ENCODE measurements at places on chromosomes 1 and 21.

DNA sequence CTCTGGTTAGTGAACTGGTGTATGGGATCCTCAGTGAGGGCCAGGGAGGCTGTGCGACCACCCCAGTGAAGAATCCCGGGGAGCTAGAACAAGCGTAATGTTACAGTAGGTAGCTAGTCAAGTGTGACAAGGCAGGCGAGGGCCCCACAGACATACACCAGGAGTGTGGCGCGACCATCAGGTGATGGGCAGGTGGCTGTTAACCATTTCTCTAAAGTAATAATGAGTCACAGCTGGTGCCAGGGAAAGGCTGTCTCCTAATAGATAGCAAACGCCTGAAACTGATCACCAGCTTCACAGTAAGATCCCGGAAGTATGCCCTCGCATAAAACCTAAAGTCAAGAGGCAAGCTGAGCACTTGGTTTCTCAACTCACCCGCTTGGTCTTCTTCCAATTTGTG lies 40.5 kb upstream of the TARBP1 start:
- DNase-seq, result no peak

DNA sequence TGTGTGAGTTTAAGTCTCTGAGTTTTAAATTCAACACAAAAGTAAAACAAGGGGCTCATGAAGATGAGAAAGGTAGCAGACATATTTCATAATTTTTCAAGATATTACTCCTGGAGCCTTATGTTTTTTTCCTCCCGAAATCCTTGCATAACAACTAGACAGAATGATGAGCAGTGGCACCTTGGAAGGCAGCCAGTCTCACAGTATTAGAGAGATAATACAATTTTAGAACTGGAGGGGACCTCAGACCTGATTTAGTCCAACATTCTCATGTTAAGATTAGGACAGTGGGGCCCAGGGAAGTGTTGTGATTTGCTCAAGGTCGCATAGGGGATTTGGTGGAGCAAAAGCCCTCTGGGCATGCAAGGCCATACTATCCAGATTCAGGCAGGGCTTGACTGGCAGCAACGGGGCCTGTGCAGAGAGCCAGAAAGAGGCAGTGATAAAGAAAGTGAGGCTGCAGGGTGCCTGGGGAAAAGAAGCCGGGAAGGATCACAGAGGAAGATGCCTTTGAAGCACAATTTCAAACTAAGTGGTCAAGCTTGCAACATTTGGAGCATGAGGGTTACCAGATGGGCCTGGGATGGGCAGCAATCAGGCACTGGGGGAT lies 31.4 kb upstream of the BCL9 start:
- DNase-seq, result no peak

DNA sequence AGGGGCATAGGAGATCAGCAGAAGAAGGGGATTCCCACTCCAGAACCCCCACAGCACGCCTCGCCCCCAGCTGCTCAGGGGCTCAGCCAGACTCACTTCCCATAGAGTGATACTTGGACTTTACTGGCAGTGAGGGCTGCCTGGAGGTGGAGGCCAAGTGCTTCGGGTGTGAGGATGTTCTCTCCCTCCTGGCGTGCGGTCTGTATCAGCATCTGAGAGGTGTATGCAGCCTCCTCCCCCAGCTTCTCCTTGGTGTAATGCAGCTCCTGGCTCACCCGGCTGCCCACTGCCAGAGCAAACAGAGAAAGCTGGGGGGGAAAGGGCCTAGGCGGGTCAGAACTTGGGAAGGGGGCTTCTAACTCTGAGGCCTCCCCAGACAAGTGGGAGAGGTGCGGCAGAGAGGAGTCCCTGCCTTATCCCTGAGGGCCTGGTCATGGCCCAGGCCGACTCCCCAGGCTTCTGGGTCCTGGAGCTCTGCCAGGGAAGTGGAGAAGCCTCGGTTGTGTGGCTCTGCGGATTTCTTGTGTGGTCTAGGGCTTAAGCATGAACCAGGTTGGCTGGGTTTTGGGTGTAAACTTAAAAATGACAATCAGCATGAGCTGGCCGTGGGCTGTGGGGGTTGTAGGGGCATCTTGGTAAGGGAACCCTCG lies 10.9 kb downstream of the PTCH2 start:
- DNase-seq, result no peak

DNA sequence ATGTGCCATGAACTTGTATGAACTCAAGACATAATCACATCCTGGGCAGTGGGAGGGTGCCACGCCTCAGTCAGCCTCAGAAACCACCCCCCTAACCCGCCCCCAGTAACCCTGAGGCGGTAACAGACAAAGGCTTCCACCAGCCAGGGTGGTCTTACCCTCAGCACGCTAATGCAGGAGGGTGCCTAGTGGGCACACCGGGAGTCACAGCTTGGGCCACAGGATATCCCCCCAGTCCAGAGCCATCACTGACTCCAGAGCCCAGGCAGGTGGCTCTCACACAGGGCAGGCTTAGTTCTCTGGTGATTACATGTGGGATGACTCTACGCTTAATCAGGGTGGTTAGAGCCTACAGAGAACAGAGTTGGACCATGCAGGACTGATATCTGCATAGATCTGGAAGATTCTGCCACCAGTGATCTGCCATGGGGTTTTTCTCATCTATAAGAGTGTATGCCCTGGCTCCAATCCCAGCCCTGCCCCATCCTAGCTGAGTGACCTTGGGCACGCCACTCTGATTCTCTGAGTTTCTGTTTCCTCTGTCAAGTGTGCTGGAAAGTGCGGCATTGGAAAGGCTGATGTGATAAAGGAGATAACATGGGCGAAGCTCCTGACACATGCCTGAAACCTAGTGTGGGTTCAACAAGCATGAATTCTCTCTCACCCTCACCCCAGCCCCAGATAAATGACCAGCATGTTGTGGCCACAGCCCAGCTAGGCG lies 27.3 kb downstream of the OPTC start:
- DNase-seq, result no peak

DNA sequence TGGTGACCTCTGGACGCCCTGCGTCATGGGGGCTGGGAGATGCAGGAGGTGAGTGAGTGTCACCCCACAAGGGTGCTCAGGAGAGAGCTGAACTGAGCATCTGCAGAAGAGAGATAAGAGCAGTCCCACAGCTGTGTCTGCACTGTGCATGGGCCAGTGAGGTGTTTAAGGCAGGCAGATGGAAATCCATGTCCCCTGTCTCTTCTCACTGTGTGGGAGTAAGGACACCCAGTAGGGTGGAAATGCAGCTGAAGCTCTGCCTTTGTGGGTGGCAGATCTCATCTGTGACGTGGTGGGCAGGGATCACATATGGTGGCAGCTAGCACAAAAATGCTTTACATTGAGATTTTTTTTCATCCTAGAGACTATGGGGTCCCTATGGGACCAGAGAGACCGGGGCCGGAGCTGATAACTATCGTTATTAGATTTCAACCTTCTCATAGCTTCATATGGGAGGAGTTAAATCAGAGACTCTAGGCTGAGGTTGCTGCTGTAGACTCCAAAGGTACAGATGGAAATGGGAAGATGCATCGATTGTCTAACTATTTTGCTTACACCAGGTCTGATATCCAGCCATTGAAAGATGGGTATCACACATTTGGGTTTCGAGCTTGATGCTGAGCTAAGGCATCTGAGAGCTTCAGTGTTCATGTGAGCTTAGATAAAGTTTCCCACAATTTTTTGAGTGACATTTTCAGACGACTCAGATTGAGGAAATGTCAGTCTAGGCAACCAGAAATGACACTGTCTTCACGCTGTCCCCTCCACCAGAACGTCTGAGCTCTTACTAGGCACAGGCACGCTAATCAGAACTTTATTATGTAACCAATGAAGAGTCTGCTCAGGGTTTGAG lies 65.3 kb upstream of the PSEN2 start:
- DNase-seq, result no peak

- DNase-seq, result no peak
These were observed 133.2 kb downstream of the DISP1 start for GRCh38 chr1:222948079-222948478.
